Fibroblast of pulmonary artery (primary cell): ENCODE measurements at places on chromosomes 7 and 10.
A peak's percentile ranks its signal among the peaks of the same experiment; 100 is the strongest.

GRCh38 chr7:43701929-43702328 is 27.4 kb downstream of the COA1 start:
- DNase-seq: no peak

GRCh38 chr7:39321909-39322498 is 244.2 kb upstream of the YAE1 start:
- DNase-seq: no peak

- DNase-seq: no peak
These were observed 29.3 kb upstream of the KMT2E start for GRCh38 chr7:104984585-104985258.

DNA sequence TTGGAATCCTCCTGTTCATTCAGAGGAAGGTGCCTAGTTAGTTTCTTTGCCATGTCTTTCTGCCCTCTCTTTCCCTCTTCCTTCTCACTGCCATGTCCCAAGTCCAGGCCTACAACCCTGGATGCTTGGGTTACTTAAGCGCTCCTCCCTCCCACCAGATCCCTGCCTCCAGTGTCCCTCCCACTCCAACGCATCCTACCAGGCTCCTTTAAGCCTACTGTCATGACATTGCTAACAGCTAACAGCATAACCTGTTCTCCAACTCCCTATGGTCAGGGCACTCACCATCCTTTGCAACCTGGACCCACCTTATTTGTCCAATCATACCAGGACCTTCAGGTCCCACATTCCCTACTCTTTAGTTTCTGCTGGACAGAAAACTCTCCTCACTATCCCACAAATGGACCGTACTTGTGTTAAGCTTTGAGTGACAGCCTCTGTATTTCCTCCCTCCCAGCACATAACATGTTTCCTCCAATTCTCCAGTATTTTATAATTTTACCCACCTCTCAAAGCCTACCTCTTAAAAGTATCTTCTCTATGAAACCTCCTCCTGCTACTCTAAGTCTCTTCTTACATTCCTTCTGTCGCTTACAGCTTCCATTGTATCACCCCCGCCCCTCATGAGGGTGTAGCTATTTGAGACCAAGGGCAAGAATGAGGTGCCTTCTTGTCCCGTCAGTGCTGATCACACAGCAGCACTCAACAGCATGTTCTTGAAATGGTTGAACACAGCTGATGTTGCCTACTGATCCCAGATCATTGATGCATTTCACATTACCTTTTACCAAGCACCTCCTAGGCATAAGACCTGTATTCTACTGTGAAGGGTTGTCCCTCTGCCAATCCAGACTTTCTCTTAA is 1.7 kb downstream of the BLNK start:
- no peak for DNase-seq

- peak; percentile 70 for DNase-seq
These were observed 278.1 kb upstream of the NRP1 start for GRCh38 chr10:33612551-33612950.

DNA sequence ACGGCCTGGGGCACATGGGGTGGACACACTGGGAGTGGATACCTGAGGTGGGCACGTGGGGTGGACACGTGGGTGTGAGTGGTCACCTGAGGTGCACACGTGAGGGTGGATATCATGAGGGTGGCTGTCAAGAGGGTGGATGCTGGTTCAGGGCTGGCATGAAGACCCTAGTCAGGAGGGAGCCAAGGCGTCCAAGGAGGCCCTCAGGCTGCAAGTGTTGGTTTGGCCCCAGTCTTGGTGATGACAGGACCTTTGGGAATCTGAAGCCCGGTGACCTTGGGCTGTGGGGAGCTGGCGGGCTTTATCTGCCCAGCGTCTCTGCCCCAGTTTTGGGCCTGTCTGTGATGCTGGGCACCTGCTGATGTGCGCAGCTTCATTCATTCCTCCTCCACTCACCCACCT is 24.9 kb upstream of the PFKFB3 start:
- DNase-seq: no peak

DNA sequence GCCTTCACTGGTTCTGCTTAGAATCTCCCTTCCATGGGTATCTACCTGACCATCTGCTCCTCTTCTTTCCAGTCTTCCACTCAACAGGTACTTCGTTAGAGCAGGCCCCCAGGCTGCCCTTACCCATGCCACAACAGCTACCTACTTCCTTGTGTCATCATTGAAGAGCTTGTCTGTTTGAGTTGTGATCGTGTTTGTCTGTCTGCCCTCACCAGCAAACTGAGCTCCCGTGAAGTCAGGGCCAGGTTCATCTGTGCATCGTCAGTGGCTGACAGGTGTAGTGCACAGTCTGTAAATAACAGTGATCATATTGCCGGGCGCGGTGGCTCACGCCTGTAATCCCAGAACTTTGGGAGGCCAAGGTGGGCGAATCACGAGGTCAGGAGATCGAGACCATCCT is 5.0 kb downstream of the NIPSNAP2 start:
- no peak for DNase-seq

GRCh38 chr10:119933179-119933578 is 40.6 kb downstream of the SEC23IP start:
- DNase-seq: peak; percentile 36

GRCh38 chr10:94358480-94358879 is 4.3 kb downstream of the NOC3L start:
- peak; percentile 85 for DNase-seq

- DNase-seq: no peak
These were observed 61.8 kb upstream of the MKRN1 start for GRCh38 chr7:140541176-140541512.

DNA sequence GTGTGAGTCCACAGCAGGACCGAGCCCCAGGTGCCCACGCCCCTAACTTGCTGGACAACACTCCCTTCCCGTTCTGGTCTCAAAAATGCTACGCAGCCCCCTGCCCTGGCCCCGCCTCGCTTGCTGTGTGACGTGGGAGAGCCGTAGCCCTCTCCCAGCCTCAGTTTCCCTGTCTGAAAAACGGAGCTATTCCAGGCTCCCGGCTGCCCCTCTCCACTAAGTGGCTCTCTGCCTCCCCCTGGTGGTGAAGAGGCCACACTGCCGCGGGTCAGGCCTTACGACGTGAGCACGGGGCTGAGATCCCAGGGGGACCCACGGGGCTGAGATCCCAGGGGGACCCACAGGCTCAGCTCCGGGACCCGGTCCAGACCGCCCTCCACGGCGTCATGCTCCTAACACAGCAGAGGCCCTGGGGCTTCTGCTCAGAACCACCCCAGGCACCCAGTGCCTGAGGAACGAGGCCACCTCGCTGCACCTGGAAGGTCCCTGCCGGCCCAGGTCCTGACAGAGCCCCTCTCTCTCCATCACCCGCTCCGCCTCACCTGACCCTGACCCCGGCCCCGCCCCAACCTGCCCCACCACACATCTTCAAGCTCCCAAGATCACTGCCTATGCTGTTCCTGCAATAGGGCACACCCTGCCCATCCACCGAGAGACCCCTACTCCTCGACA is 26.7 kb downstream of the MICALL2 start:
- DNase-seq: peak; percentile 59

- no peak for DNase-seq
These were observed 29.3 kb downstream of the CCNJ start for GRCh38 chr10:96072674-96073073.

- peak; percentile 90 for DNase-seq
These were observed 533.4 kb upstream of the SEMA3D start for GRCh38 chr7:85719981-85720953.

DNA sequence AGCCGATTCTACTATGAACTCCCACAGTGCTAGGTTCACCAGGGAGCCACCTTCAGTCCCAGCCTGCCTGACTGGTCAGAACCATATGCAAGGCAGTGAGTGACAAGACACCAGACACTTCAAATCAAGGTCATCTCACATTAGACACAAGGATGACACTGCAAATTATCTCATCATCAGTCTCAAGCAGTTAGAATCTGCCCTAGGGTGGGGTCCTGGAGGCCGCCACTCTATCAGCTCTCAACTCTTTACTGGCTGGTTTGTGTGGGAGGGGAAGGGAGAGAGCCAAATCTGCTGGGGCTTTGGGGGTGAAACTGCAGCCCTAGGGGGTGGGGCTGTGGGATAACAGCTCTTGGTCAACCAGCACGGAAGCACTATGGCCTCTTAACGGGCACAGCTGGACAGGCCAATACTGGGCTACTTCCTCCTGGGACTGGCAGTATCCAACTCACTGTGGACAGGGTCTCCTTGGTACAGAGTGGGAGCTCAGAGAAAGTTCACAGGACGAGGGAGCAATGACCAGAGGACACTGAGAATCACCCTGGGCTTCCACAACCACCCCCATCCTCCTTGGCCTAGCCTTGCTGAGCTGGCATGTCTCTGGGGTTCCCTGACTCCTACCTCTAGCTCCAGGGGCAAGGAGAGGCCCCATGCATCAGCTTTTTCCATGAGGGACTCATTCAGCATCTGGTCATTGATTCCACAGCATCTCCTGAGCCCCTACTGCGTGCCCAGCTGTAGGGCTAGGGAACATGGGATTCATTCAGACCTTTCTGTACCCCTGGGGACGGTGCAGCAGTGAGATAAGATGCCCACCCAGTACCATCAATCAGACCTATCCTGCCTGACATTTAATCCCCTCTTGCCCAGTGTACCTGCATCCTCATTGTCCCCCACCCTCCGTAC is 5.4 kb downstream of the GPRIN2 start:
- DNase-seq: no peak

DNA sequence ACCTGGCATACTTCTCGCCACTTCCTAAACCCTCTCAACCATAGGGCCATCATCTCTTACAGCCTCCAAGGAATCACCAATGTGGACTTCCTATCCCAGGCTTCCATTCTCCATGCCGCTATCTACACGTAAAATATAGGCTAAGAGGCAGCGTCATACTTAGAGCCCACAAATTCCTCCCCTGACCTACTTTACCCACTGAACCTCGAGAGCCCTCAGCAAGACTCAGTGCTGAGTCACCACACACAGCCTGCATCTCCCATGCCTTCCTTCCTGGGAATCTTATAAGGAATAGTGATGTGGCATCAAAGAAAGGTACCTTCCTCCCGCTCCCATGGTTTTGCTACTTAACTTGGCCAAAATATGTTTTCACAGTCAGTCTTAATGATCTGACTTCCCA is 435.6 kb upstream of the NFE2L3 start:
- DNase-seq: no peak

- DNase-seq: no peak
These were observed 3.6 kb downstream of the CLDN15 start for GRCh38 chr7:101233907-101234547.

- peak; percentile 33 for DNase-seq
These were observed 38.2 kb downstream of the FAM53B start for GRCh38 chr10:124705817-124706461.

GRCh38 chr10:132542086-132542775 is 4.6 kb downstream of the INPP5A start:
- no peak for DNase-seq

GRCh38 chr10:76552091-76552873 is 1085.3 kb downstream of the KCNMA1 start:
- DNase-seq: no peak

DNA sequence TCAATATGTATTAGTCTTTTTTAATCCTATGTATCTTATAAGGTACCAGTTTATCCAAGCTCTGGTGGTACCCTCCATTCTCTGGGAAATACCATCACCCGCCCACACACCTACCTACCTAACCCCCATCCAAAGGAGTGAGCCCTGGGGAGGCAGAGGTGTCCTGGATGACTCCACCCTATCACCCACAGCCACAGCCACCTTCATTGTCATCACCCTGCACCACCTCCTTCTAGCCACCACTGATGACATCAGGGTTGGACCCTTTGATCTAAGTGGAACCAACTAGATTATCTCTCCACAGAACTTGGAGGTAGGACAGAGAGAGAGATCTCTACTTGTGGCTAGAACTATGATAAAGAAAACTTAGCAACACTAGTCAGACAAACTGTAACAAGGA is 259.4 kb downstream of the PARD3 start:
- DNase-seq: no peak

DNA sequence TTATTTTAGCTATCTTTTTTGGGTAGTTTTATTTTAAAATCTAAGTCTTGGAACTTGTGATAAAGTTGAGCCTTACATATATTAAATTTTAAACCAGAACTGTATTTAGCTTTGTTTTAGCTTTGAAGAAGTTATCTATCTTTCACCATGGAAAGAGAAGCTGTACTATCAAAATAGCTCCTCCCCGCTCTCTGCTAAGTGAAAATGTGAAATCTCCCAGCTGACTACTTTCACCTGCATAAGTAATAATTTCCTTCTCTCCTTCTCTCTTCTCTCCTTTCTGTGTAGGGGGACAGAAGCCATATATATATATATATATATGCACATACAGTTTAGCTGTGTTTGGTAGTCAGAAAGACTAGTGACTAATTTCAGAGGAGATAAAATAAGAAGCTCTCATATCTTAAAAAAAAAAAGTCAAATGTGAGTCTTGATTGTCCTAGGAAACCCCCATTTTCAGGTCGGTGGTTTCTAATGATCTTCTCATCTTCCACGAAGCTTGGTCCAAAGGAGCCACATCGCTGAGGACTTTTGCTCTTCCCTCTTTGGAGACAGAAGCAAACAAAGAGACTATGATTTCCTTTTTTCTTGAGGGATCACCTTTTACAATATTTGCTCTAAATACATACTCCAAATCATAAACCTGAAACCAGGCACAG is 30.6 kb upstream of the GDI2 start:
- DNase-seq: no peak

- peak; percentile 35 for DNase-seq
These were observed 29.3 kb upstream of the KCNK18 start for GRCh38 chr10:117167789-117168674.

GRCh38 chr10:69838418-69838817 is 36.7 kb downstream of the COL13A1 start:
- DNase-seq: no peak

DNA sequence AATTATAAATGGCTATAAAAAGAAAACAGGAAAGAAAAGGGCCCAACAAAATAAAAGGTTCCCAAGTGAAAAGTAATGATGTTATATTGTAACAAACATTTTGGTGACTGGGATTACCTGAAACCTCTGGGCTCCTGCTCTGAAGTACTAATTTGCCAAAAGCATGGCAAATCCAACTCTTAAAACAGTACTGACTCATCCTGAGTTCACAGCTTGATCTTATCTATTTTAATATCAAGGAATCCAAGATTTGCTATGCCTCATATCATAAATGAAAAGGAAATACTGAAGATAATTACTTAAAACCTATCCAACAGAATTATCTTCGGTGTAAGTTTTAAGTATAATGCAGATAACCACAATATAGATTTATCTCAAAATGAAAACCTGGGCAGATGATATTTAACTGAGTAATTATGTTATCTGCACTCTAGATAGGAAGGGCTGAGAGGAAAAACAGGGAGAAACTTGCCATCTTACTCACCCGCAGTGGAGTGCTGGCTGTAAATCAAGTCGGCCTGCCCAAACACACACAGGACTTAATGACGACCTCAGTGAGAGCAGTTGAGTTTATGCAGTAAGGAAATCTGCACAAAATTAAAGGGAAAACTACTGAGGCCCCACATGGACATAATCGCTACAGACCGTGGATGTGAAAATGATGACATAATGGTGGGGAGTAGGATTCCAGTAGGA is 48.4 kb downstream of the MPP7 start:
- DNase-seq: peak; percentile 25
